ENCODE measurements at places on chromosomes 3 and 15.

DNA sequence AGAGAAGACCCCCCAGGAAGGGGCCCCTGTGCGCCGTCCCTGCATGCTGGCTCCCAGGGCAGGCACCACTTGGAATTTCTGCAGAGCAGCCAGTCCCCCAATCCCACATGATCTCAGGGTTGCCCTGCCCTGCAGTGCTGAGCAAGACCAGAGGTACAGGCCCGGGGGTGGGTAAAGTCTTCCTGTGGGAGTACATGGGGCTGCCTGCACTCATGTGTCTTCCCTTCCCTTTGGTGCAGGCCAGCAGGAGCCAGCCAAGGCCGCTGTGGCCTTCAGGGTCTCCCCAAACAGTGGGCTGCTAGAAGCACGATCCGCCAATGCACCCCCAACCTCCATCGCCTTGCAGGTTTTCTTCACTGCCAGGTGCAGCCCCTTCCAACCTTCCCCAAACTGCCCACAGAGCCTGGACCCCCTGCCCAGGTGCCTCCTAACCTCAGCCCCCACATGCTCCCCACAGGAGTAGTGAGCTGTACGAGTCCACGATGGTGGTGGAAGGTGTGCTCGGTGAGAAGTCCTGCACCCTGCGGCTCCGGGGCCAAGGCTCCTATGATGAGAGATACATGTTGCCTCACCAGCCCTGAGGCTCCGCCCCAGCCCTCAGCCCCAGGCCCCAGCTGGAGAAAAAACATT is 15.0 kb downstream of the ACAA1 start:
- no peak for DNase-seq

- DNase-seq: peak; percentile 81
Observed at GRCh38 chr3:10344147-10344943, 23.4 kb upstream of the SEC13 start.

GRCh38 chr15:63189941-63190768 is 749 bp downstream of the RAB8B start:
- DNase-seq: no peak

DNA sequence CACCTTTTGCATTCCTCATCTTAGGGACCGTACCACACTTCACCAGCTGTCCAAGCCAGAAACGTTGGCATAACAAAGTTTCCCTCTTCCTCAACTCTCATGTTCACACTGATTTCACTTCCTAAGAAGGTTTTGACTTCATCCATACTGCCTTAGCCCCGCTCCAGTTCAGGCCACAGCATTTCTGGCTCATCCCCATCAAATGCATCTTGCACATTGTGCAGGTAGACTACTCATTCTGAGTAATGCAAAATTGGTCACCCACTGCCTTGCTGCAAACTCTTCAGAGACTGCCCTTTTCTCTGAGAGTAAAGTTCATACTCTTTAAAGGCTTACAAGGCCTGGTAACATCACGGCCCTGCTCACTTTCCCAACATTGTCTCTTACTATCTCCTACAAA is 8.8 kb downstream of the NUSAP1 start:
- DNase-seq: no peak

GRCh38 chr15:46079046-46079445 is 444.2 kb downstream of the SQOR start:
- DNase-seq: no peak

GRCh38 chr3:183898028-183898431 is 13.3 kb upstream of the PARL start:
- DNase-seq: no peak

GRCh38 chr3:161284989-161285388 is 63.9 kb downstream of the NMD3 start:
- no peak for DNase-seq

DNA sequence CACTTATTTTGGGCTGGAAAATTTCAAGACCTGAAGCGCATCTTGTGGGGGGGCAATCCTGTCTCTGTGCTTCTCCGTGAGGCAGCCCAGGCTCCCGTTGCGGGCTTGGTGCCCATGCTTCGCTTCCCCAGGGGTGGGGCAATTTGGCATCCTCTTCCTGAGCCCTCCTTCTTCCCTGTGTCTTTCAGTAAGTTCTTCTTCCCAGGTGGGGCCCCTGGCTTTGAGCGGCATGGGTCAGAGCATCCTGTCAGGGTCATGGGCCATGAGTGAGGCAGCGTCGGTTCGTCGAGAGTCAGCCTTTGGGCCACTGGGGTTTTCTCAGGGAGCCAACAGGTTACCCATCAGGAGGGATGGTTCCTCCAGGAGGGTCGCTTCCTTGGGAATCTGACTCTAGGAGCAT is 200.7 kb downstream of the UBE3A start:
- DNase-seq: no peak

DNA sequence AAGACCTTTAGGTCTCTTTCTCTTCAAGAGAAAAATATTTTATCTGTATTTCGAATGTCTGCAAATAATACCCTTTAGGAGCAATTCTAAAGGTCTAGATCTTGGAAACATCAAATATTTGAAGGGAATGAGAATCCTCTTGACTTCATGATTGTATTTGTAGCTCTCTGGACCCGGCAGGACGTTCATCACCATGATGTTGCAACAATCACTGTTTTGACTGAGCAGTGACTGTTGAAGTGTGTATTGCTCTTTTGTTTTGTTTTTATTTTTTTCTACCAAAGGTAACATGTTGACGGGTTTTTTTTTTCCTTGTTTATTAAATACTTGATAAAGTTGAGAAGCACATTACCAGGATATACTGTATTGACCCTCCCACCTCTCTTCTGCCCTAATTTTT is 55.3 kb upstream of the CCR4 start:
- DNase-seq: no peak

GRCh38 chr3:190197346-190197763 is 76.7 kb upstream of the P3H2 start:
- no peak for DNase-seq

Measured in GM10248 (cell line).